NCI-H187 (cell line): ENCODE measurements at places on chromosomes 16 and 17.
A peak's percentile ranks its signal among the peaks of the same experiment; 100 is the strongest.

DNA sequence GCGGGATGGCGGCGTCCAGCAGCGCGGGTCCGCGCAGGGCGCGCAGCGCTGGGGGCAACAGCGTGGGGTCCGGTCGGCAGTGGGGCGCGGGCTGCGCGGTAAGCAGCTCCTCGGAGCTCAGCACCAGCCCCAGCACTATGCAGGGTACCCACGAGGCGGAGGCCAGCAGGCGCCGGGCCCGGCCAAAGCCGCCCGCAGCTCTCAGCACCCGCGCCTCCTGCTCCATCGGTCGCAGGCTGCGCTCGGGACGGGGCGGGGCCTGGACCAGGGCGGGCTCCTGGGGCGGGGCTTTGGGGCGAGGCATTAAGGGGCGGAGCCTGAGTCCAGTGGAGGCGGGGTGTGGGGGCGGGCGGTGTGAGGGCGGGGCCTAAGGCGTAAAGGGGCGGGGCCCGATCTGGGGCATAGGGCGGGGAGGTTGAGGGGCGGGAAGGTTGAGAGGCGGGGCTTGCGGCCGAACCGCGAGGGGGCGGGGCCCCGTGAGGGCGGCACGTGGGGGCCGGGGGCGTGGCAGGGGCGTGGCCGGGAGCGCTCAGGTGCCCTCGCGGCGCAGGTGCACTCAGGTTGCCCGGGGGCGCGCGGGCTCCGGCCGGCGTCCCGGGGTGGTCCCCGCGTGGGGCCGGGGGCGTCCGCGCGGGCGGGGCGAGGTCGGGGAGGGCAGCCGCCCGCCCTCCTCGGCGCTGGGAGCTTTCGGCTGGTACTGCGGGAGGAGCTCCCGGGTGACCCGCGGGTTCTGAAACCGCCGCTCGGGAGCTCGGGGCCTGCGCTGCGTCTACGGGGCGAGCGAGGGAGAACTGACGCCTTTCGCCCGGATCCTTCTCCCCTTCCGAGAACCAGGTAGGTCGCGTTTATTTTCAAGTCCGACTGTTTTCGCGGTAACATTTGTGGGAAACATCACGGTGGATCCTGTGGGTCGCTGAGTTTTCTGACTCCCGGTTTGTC lies 1.4 kb upstream of the SLC22A31 start:
- peak; percentile 74 for DNase-seq

- peak; percentile 40 for DNase-seq
Measured at GRCh38 chr17:58447039-58447975, 30.0 kb upstream of the RNF43 start.

- no peak for DNase-seq
Measured at GRCh38 chr17:7016418-7016817, 4.0 kb downstream of the RNASEK start.

GRCh38 chr16:77385481-77385880 lies 49.4 kb downstream of the ADAMTS18 start:
- no peak for DNase-seq

GRCh38 chr16:9946022-9946720 lies 236.1 kb downstream of the GRIN2A start:
- DNase-seq = no peak

GRCh38 chr17:17206124-17206912 lies at the start of gene PLD6:
PLD6 (minus strand) TSS chr17:17206333; CDS start chr17:17206286, 47 bp downstream.
- peak; percentile 19 for DNase-seq
